ENCODE measurements at places on chromosomes 3 and 15.
A peak's percentile ranks its signal among the peaks of the same experiment; 100 is the strongest.

- no peak for DNase-seq
These were observed 72.8 kb upstream of the CTNNB1 start for GRCh38 chr3:41126472-41126871.

- DNase-seq: no peak
These were observed 106.5 kb downstream of the ERC2 start for GRCh38 chr3:56361731-56362130.

GRCh38 chr15:66221126-66221525 is 32.4 kb downstream of the MEGF11 start:
- no peak for DNase-seq

- DNase-seq: no peak
These were observed 102.6 kb upstream of the PRR20G start for GRCh38 chr3:127390365-127391025.

- DNase-seq: no peak
These were observed 152.8 kb downstream of the GABRG3 start for GRCh38 chr15:27123808-27124207.

DNA sequence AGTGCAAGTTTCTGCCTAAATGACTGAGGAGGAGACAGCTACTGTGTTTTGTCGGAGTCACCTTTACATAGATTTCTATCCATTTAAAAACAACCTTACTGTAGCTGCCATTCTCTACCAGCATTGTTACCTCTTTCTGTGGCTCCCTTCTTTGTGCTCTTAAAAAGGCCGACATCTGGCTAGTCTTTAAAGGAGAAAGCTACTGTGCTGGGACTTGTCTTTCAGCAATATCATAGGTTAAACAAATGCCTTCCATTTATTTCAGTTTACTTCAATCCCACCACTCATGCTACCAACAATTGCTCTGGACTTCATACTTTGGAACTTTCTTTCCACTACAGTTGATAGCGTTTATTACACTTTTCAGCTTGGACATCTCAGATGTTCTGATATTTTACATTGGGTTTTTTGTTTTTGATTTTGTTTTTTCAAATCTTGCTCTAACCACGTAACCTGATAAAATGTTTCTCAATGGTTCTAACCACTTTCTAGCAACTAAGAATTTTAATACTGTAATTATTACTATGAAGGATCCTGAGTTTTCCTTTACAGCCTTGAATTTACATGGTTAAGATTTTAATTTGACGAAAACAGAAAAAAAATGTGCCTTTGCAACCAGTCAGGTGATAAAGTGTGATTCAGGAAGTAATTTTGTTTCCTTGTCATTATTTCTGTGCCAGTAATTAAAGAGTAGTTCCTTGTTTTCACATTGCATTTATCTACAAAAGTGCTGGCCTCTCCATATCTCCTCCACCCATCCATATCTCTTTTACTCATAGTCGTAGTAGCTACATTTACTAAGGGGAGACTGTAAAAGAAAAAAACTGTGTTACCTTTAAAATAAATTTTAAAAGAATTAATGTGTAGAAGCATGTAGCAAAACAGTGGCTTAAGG is 1.3 kb upstream of the CBLB start:
- no peak for DNase-seq

DNA sequence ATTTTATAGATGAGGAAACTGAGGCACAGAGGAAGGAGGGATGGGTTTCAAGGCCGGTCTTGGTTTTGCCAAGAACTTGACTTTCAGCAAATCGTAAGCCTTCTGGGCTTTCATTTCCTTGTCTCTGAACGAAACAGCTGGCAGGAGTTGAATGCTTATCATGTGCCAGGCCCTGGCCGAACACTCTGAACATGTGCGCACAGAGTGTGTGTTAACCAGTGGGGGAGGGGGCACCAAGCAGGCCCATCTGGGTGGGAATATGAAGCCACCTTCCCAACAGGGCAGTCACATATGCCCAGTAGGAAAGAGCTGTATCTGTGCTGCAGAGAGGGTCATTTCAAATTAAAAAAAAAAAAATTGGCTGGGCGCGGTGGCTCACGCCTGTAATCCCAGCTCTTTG is 29.3 kb downstream of the ZNF710 start:
- DNase-seq: no peak

DNA sequence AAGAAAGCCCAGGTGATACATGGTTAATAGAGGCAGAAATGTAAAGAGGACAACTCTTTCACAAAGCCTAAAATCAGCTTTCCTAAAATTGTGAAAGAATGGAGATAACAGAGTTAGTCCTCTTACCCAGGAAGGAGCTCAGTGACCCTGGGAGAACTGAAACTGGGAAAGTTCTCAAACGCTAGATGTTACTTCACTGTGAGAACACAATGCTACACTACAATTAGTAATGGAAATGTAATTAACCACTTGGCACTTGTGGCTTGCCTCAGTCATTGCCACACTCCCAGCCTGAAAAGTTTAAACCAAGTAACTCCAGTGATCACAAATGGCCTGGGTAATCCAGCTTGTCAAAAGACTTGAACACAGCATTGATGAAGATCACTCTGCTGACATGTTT is 102.7 kb upstream of the FGF7 start:
- no peak for DNase-seq

DNA sequence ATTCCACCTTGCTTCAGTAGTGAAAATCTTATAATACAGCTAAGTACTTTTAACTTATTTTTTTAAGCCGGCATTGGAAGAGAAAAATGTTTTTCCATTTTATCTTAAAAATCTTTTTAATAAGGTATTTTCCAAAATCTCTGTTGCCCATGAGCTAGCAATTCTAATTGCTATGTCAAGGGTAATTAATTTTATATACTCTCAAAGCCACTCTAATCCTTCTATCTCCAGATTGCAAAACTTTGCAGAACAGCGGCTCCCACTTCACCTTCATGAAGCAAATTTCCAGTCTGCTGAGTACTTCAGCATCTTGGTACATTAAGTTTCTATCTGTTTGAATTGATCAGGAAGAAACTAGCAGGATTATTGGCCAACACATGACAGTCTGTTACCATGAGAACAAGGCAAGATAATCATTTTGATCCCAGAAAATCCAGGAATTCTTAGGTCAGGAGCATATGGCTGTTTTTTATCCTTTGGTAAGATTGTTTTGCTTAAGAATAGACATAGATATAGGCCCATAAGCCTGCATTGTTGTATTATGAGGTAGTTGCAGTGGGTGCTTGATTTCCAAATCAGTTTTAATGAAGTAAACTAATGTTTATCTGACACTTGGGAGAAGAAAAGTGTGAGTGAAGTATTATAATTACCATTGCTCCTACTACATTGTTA is 6.0 kb downstream of the TIPARP start:
- DNase-seq: no peak

DNA sequence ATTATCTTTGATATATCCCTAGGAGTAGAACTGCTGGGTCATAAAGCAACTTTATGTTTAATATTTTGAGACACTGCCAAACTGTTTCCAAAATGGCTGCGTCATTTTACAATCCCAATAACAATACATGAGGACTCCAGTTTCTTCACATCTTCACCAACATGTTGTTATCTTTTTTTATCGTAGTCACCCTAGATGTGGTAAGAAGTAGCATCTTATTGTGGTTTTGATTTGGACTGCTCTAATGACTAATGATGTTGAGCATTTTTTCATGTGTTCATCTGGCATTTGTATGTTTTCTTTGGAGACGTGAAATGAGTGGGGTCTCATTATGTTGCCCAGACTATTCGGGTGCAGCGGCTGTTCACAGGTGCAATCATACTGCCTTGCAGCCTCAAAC is 83.8 kb downstream of the MAP4 start:
- no peak for DNase-seq

DNA sequence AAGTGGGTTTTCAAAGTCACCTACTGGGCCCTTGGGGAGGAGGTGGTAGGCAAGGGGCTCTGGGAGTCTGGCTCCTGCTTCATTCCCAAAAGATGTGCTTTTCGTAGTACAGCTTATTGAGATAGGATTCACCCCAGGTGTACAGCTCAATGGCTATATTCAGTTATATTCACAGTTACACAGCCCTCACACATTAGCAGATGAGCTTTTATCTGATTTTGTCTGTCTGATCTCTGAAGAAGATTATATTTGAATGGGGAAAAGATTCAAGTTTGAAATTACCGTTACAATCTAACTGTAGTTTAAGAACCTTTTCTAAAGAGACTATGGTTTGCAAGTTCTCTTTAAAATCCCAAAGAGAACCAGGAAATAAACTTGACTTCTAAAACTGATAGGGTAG is 27.3 kb downstream of the PXYLP1 start:
- no peak for DNase-seq

GRCh38 chr3:51110586-51110985 is 274.5 kb upstream of the MANF start:
- DNase-seq: no peak

- DNase-seq: no peak
These were observed 4.1 kb downstream of the LOXL1 start for GRCh38 chr15:73930371-73930770.

DNA sequence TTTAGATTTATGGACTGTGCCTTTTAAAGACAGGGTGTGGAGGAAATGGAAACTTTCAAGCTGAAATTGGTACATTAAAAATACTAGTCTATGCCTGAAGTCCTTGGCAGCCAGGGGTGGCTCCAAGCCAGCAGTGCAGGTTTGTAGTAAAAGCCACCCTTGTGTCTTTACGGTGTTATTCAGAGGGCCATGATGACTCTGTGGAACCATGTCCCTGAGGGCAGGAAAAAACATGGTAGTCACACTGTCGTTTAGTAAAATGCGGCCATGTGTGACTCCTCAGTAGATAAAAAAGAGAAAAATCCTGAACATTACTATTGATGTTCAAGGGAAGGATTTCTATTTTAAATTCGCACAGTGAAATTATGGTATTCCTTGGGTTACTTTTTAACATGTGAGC is 2.7 kb downstream of the FAN1 start:
- no peak for DNase-seq

DNA sequence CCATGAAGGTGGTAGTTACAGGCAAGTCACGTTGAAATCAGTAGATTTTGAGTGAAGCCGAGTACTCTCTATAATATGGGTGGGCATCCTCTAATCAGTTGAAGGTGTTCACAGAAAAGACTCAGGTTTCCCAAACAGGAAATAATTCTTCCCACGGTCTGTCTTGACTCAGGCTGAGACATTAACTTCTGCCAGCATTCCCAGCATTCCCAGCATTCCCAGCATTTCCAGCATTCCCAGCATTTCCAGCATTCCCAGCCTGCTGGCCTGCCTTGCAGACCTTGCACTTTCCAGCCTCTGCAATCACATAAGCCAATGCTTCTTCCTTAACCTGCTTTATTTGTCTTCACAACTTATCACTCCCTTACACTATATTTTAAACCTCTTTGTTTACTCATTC is 542.3 kb upstream of the ROBO2 start:
- no peak for DNase-seq

- DNase-seq: no peak
These were observed 755.7 kb upstream of the ALCAM start for GRCh38 chr3:104610730-104611652.

GRCh38 chr3:117063930-117064329 is 354.4 kb downstream of the TUSC7 start:
- DNase-seq: no peak

DNA sequence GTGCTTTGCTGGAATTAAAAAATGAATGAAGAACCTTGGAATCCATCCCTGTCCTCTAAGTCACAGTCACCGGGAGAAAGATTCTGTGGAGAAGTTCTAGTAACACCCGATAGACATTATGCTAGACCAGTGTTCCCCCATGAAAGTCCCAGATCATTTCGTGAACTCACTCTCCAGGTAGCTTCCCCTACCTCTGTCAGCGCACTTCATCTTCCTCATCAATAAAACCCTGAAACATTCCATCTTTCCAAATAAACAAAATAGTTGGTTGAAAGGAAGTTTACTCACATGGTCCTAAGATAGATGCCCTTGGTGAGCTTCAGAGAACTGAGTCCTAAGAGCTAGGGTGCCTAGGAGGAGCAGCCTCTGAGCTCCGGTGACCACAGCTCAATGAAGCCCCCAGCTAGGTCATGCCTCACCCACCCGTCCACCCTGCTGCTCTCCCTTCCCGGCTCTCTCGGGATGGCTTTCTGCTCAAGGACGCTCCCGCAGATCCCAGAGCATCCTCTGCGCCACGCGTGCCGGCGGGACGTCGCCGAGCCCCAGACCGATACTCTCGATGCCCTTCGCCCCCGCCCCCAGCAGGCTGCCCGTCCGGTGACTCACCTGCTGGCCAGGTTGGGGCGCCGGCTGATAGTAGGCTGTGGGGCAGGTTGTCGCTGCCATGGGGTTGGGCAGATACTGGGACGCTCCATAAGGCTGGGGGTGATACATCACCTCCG is 776 bp downstream of the VGLL3 start:
- DNase-seq: peak; percentile 12

- DNase-seq: no peak
These were observed 10.2 kb downstream of the MUC4 start for GRCh38 chr3:195801251-195802183.

DNA sequence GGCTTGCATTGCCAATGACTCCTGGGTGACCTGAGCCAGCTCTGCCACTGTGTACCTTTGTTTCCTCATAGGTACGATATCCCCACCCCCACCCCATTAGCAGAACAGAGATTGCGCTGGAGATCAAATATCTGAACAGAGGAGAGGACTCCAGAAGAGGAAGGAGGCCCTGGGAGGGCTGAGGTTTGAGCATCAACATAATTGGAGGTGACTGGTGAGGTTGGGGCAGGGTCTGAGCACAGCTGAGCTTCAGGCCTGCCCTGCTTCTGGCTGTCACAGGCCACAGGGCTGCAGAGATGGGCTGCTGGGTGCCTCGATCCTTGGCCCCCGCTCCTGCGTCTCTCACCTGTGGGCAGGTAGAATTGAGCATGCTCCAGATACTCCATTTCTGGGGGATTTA is 21.3 kb upstream of the CACNA2D2 start:
- no peak for DNase-seq

DNA sequence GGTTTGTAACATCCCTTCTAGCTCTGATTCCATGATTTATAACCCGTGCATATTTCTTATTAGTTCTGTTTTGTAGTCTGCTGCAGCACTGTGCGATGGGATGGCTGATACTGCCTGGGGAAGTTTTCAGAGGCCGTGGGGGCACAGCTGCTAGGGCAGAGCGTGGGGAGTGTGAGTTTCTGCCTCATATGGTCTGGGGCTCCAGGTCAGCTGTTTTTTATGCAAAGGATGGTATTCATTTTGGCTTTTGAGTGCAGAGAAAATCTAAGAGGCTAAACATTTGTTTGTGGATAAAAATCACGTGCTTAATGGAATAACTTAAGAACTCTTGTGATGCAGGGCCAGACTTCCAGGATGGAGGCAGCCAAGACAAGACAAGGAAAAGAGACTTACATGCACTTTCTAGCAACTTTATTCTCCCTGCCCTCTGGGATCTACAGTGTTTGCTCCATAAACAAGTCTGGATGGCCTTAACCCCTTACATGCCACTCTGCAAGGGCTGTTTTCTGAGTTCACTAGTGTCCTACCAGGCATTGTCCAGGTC is 45.5 kb upstream of the CFAP161 start:
- DNase-seq: no peak

- DNase-seq: no peak
These were observed at the start of gene CRABP1 for GRCh38 chr15:78340231-78341056. CRABP1 (plus strand) TSS chr15:78340353; CDS start chr15:78340429, 76 bp downstream.

All from lung microvascular endothelial cell (primary cell).